DMS79 treated with DMSO at 0.1 percent for 48 hours (cell line): ENCODE measurements at places on chromosomes 12 and 14.

- no peak for DNase-seq
These were observed 15.1 kb downstream of the AVIL start for GRCh38 chr12:57803319-57803893.

- DNase-seq, result no peak
These were observed 284.1 kb downstream of the BMP4 start for GRCh38 chr14:53672526-53672925.

- no peak for DNase-seq
These were observed 19.2 kb downstream of the IL26 start for GRCh38 chr12:68206446-68206845.

DNA sequence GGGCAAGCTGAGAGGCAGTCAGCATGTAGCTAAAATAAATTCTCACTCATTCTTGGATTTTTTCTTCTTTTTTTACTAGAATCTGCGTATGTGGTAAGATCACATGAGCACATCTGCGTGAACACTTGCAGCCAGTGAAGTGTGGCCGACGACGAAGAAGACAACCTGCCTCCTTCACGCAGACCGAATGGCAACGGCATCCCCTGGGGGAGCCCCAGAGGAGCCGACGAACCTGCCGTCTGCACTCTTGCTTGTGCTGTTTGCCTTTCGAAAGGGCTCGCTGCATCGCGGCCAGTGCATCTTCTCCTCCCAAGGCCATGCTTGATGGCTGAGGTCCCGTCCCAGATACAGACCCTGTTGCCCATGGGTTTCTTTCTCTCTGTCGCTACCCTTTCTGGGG, 113.8 kb downstream of the KCNK10 start:
- no peak for DNase-seq

GRCh38 chr12:55933799-55934742, 3.1 kb downstream of the DGKA start:
- DNase-seq, result no peak

- DNase-seq, result no peak
These were observed 63.9 kb upstream of the MAP1LC3B2 start for GRCh38 chr12:116495260-116495659.

DNA sequence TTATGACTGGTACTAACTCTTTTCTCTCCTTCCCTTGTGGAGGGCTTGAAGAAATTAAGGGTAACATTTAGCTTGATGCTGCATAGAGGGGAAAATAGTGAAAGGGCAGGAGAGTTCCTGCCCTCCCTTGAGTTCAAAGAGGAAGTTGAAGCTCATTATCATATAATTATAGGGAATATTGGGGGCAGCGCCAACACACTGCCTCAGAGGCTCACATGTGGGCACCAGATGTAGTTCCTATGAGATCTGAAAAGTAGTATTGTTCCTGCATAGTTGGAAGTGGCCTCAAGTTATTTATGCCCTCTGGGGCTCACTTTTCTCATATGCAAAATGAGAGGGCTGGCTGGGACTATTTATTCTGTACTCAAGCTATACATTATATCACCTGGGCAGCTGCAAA, 33.0 kb upstream of the FGF23 start:
- no peak for DNase-seq

DNA sequence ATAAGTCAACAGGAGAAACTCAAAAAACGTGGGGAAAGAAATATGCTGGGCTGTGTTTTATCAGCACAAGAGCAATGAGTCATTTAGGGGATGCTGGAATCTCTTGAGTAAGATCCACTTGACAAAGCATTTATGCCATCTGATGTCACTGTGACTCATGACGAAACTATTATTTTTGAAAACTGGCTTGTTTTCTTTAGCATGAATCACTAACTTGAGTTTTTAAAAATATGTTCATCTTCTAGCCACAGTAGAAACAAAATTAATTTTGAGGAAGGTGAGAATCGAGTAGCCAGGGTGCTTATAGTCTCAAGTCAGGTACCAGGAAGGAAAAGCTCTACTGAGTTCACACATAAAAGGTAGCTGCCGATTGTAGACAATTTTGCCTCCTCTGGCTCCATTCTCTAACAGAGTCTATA, 456.2 kb upstream of the MGAT4C start:
- DNase-seq, result no peak

DNA sequence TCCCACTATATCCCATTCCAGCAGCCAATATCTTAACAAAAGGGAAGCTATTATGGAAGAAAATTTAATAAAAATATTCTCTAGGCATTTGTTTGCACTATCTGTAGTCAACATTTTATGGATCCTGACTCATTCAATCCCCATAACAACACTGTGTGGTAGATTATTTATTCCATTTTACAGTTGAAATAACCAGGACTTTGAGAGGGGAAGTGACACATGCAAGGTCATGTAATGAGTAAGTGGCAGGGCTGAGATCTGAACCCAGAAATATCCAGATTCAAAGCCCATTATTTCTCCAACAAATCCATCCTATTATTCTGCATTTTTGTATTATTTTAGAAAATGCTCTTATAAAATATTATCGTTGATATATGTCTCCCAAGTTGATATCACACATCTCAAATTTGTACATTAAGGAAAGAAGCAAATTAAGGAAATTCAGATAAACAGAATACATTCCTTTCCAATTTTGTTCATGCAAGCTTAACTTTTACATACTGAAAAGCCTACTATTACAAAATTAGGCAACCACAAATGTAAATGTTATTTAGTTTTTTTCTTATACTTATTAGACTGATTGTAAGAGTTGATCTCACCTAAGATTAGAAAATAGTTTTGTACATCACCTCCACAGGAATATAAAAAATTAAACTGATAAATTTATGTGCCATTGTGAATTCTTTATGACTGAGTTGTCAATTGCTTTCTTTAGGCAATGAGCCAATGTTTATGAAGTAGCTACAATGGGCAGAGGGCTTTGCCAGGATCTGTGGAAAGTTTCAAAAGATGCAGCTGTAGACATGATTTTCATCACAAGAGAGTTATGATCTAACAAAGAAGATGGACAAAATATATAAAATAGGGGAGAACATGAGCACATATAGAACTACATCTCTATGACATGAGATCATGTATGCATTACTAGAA, 55.1 kb upstream of the E2F7 start:
- peak; percentile 16 for DNase-seq

DNA sequence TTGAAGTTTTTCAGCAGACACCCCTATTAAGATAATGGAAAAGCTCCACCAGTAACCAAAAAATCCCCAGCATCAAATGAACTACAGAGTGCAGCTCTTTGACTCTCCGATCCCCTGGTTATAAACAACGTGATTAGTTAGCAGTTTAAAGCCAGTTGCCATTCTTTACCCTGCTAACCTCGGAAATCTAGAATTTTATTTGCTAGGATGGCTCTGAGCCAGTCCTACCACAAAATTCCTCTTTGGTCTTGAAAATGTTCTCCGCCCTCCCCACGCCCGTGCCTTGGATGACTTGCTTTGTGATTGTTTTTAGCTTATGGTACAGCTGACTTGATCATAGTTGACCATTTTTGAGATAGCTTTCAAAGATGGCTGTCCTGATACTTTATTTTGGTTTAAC, 1.2 kb downstream of the KLHDC2 start:
- DNase-seq, result peak; percentile 59

GRCh38 chr12:62865065-62865464, 69.9 kb downstream of the PPM1H start:
- no peak for DNase-seq

DNA sequence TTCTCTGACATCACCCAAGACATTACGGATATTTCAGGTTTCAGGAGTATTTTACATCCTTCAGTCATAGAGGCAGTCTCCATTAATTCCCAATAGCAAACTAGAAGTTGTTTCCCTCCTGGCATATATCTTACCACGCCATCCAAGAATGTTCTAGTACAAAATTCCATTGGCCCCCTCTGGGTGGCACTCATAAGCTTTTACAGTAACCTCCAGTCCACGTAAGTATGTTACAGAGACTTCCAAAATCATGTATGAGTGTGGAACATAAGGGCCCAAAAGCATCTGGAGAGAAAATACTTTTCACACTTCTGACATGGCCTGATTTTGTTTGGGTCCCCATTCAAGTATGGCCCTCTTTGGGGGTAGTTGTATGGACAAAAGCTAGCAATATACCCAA, 58.1 kb upstream of the DHRS4 start:
- no peak for DNase-seq

- DNase-seq, result no peak
These were observed 22.4 kb upstream of the CD9 start for GRCh38 chr12:6177642-6178358.

GRCh38 chr12:33253178-33253577, 186.4 kb downstream of the SYT10 start:
- no peak for DNase-seq

- no peak for DNase-seq
These were observed 29.4 kb downstream of the SCN8A start for GRCh38 chr12:51620448-51620847.

- no peak for DNase-seq
These were observed 164.8 kb downstream of the DUSP6 start for GRCh38 chr12:89187507-89187906.

DNA sequence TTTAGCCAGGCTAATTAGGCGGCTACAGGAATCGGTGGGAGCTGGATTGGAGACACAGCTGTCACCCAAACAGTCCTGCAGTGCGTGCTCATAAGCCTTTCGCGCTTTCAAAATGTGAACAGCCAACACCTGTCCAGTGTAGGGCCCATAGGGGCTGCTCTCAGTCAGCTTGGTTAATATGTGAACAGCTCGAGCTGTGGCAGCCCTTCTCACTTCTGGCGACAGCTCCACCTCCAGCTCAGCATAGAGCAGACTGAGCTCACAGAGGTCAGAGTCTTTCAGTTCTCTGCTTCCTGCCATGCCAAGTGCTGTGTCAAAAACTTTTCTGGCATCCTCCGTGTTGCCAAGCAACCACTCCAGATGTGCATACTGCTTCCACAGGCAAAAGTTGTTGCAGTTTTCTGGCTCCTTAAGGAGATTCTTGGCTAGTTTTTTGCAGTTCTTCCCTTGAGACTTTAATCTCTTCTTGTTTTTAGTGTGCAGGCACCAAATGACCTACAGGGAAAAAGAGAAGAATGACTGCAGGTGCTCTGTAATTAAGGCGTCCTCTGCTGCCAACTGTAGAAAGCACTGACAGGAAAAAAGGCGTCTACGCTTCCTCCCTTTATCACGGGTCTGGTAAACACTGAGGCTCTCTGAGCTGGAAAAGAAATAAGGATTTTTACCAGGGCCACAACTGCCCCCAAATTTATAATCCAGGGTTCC, 32.5 kb downstream of the PSMC1 start:
- no peak for DNase-seq

DNA sequence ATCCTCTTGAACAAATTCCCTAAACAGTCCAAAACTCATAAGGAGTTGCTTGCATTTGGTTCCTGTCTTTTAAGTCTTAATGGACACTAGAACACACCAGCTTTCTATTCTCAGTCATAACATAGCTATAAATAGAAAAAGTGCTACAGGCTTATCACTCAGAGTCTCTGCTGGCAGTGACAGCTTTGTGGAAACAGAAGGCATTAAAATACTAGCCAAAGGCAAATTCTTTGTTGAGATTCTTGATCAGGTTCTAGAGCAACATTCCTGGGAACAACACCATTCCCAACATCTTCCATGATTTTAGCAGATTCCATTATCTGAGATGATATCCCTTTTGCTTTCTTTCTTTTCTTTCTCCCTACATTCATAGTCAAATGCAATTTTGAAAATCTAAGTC, 207.7 kb upstream of the PLEKHG7 start:
- no peak for DNase-seq

GRCh38 chr14:93240678-93241000, 33.6 kb downstream of the UBR7 start:
- DNase-seq, result no peak

GRCh38 chr14:51318813-51319597, 79.0 kb downstream of the TMX1 start:
- DNase-seq, result peak; percentile 76

DNA sequence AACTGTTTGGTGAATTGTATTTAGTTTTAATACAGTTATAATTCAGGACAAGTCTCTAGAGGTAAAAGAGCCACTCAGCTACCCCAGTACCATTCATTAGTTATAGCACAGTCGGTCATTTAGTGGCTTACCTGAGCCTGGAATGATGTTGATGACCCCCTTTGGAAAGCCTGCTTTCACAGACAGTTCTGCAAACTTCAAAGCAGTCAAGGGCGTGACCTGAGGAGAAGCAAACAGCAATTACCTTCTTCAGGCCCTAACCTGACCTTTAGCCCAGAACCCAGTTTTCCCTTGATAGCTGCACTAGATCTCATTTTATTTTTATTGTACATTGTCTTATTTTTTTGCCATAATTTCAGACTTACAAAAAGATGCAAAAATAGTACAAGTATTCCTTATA, 43.8 kb downstream of the ALDH1L2 start:
- DNase-seq, result no peak

DNA sequence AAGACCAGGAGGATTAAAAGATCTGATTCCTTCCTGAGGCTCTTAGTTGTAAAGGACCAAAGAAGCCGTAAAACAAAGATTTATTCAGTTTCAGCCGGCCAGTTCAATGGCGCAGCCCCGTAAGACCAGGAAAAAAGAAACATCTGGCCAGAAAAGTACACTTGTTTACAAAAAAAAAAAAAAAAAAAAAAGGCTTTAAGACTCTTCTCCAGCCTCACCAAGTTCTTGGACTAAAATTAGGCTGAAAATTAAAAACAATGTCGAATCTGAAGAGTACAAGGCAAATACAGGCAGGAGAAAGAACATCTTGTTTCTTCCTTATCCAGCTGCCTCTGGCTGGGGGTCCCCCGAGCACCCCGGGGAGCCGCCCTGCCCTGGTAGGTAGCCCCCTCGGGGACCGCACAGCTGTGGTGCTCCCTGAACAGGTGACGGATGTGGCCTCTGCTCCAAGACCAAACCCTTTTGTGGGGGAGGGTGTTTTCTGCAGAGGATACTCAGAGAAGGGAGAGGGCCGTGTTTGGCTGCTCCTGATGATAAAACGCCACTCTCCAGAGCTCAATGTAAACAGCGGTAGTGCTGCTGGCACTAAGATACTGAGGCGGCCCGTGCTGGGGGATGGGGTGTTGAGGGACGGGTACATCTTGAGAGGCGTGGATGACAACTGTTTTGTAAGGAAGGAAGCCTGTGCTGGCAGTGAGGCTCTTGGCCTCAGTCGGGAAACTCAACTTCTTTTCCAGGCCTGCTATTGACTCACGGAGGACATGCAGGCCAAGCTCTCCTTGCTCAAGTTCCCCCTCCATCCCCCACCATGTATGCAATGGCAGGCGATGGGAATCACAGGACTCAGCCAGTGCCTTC, 201.0 kb upstream of the DIO3 start:
- DNase-seq, result peak; percentile 82

DNA sequence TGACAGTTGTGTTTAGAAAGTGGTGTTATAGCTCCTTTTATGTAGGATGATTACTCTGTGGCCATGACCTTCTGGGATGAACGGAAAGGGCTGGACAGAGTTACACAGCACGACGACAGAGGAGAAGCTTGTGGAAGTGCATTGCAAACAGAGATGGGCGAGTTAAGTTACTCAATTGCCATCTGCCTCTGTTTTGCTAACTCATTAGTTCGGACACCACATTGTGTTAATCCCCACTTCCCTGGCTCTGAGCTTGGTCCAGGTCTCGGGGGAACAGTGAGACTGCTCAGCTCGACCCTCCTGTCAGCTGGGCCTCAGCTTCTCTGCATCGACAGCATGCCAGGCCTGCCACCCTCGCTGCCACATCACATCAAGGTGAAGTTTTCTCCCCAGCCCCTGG, 408.0 kb downstream of the ZFP36L1 start:
- no peak for DNase-seq
